Stimulated activated memory B cell treated with anti-CD40 and anti-IgM and Interleukin-4, amounts not matched to agents 10 μg/mL and 1 μg/mL and 100 μg/mL, for 72 hours (primary cell): ENCODE measurements at places on chromosomes 3 and 15.

GRCh38 chr3:128490915-128491690 lies 1.9 kb downstream of the GATA2 start:
- no peak for ATAC-seq

- no peak for ATAC-seq
Measured at GRCh38 chr15:72341361-72341760, 21.4 kb upstream of the CELF6 start.

- no peak for ATAC-seq
Measured at GRCh38 chr3:72088486-72089025, 303.6 kb upstream of the PROK2 start.

GRCh38 chr3:156525808-156526207 lies 29.1 kb downstream of the SSR3 start:
- ATAC-seq: no peak

GRCh38 chr3:123371859-123372685 lies 76.8 kb downstream of the ADCY5 start:
- no peak for ATAC-seq

DNA sequence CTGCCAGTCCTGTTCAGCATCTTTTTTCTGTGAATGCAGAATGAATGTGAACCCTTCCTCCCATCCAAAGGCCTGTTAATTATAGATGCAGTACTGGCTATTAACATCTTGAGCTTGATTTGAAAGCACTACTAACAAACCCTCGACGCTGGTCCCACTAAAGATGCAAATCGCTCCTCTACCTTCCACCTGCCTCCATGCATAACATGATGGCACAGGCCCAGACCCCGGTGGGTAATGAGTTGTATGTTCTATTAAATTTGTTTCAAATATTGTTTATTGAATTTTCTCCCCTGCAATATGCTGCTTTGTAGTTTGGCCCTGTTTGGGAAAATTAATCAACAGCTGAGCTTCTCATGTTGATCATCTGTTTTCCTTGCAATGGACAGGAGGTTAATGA lies 69.3 kb downstream of the RAB11A start:
- no peak for ATAC-seq
